Activated T-cell treated with anti-CD3 and anti-CD28 coated beads, Interleukin-2, amount 50 U/mL, for 48 hours (primary cell): ENCODE measurements at places on chromosomes 16 and 17.

- DNase-seq, result no peak
These were observed 13.5 kb upstream of the CALB2 start for GRCh38 chr16:71345031-71345430.

DNA sequence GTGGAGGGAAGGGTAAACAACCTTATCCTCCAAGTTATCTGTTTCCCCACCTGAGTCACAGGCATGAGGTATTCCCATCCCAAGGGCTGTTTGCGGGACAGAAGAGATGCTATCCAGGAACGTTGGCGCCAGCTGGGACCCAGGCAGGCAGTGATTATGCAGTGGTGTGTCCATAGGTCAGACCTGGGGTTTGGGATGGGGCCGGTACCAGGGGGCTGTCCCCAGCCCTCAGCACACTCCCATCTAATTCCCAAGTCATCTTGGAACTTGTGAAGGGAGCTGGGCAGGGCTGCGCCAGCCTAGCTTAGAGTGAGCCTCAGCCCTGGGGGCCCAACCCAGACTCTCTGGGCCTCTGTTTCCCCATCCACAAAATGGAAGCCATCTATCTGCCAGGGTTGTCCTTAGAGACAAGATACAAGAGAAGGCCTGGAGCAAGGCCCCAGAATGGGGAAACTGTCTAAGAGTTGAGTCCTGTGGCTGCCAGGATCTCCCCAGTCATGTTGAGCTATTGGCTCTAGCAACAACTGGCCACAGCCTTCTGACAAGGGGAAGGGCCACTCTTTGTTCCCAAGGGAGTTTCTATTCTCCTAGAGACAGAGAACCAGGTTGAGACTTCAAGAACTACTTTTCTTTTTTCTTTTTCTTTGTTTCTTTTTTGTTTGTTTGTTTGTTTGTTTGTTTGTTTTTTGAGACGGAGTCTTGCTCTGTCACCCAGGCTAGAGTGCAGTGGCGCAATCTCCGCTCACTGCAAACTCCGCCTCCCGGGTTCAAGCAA lies 9.8 kb upstream of the JUP start:
- DNase-seq, result no peak

DNA sequence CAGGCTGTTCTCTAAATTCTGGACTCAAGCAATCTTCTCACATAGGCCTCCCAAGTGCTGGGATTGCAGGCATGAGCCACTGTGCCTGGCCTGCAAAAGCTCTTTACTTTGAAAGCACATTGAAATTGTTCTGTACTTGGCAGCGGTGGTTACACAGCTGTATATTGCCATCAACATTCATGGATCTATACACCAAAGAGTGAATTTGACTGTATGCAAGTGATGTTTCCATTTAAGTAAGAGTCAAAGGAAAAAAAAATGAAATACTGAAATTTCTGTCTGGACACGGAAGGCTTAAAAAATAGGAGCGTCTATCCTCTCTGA lies 450.6 kb upstream of the PSMD7 start:
- DNase-seq, result no peak

GRCh38 chr16:66255647-66256046 lies 110.8 kb upstream of the CDH5 start:
- no peak for DNase-seq

DNA sequence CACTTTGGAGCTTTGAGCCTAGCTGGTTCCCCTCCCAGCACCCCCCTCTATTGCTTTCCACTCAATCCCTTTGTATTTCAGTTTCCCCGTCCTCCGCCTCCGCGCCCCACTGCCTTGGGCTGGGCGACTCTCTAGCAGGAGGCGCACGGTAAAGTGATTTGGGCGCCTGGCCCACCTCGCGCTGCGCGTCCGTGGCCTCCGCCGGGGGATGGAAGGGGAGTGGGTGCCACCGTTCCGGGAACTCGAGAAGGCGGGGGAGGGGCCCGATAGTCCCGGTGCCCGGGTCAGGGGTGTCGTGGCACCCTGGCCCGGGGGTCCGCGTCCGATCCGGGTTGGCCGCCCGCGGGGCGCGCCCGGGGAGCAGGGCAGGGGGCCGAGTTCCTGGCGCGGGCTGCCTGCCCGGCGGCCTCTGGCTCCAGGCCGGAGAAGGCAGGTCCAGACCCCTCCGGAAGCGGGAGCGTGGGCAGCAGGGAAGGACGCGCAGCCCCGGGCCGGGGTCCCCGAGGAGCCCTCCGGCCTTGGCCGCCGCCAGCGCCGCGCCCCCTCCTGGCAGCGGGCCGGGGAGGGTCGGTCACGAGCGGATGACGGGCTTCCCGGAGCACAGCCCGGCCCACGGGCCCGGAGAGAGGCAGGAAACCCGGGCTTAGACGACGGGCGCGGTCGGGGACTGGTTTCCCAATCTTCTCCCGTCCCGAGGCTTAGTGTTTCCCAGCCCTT lies 15.8 kb downstream of the MEOX1 start:
- DNase-seq, result no peak

- DNase-seq, result no peak
These were observed 23.4 kb downstream of the NGFR start for GRCh38 chr17:49518346-49519078.

- DNase-seq, result no peak
These were observed 15.4 kb upstream of the ARHGAP17 start for GRCh38 chr16:25030420-25031131.

DNA sequence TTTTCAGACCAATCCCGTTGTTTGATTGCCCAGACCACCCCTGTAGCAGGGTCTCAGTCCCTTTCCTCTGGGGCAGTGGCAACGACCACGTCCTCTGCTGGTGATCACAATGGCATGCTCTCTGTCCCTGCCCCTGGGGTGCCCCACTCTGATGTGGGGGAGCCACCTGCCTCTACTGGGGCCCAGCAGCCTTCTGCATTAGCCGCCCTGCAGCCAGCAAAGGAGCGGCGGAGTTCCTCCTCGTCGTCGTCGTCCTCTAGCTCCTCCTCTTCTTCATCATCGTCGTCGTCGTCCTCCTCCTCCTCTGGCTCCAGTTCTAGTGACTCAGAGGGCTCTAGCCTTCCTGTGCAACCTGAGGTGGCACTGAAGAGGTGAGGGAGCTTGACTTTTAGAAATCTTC lies 9.2 kb downstream of the ELOB start:
- DNase-seq, result no peak

- no peak for DNase-seq
These were observed 5.4 kb upstream of the FSCN2 start for GRCh38 chr17:81522491-81523401.

DNA sequence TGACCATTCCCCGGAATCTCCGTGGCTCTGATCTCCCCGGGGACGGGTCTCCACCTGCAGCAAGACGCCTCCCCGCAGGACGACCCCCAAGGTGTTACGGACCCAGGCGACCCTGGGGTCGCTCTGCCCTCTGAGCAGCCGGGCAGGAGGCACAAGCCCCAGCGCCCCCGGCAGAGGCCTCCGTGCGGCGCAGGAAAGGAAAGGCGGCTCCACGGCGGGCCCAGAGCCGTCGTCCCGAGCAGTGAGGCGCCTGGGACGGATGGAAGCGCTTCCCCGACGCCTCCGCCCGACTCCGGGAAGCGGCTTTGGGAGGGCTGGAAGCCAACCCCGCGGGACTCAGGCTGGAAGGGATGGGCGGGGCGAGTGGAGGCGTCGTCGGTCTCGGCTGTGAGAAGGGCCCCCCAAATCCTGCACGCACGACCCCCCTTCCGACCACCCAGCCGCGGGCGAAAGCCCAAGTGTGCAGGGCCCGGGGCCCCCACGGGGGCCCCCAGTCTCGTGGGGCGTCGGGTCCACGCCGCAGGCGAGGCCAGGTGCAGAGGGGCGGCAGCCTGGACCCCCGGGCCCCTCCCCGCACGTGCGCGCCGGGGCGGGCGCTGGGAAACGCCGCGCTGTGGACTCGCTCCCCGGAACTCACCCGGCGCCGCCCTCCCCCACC lies 32.7 kb upstream of the RPH3AL start:
- DNase-seq, result peak; percentile 31

- DNase-seq, result no peak
These were observed 6.2 kb upstream of the ZFHX3 start for GRCh38 chr16:73054125-73054484.

- DNase-seq, result no peak
These were observed 734 bp downstream of the CEP131 start for GRCh38 chr17:81221842-81222619.

DNA sequence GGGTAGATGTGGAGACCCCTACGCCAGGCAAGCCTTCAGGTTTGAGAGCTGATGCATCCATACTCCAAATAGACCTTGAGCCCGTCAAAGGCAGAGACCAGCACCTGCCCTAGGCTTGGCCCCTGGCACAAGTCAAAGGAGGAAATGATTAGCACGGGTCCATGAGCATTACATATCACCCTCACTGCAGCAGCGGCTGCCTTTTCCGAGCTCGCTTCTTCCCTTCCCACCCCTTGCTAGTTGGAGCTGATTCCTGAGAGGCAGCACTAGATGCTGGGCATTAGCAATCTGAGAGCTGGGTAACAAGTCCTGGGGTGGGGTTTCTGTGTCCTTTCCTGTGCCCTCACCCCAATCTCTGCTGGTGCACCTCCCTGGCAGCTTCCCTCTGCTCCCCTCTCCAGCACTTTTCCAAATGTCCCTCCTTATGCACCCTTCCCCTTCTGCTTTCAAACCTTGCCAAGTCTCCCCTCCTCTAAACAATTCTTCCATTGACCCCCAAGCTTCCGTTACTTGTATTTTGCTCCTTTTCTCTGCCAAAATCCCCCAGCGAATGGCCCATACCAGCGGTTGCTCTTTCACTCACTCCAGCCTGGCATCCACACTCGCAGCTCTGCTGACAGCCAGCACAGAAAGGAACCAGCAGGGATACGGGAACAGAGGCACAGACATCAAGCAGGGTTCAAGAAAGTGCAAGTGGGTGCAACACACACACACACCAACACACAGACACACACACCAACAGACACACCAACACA lies 3.0 kb downstream of the CDRT4 start:
- no peak for DNase-seq

- DNase-seq, result no peak
These were observed 239.2 kb downstream of the PRKCA start for GRCh38 chr17:66541461-66542128.

GRCh38 chr17:79627184-79627765 lies 16.4 kb upstream of the RBFOX3 start:
- DNase-seq, result no peak

DNA sequence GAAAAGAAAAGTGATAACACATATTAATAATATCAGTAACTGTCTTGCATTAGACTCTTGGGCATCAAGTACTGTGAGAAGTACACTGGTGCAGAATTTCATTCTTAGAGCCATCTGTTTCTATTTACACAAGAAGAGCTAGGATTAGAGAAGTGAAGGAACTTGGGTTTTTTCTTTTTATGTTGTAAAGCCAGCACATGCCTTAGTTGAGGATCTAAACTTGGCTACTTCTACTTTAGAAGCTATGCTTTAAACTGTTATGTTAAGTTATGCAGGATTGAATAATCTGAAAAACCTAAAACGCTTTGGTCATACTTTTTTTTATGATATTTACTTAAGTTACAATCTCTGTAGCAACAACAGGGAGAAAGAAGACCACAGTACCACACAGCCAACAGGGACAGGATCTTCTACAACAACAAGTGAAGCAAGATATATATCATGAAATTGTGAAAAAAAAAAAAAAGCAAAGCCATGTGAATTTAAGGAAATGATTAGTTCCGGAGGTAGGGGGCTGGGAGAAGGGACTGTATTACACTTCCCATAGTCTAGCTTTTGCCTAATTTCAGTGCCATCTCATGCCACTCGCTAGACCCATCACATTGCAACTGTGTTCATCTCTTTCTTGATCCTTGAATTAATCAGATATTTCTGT lies 305.1 kb upstream of the GOT2 start:
- DNase-seq, result no peak

- no peak for DNase-seq
These were observed 7.9 kb downstream of the NAT9 start for GRCh38 chr17:74768069-74768762.

- DNase-seq, result peak; percentile 44
These were observed at the start of gene HBM for GRCh38 chr16:165539-166374. HBM (plus strand) TSS chr16:165978; CDS start chr16:165998, 20 bp downstream.

- DNase-seq, result no peak
These were observed 138.7 kb downstream of the ANKFN1 start for GRCh38 chr17:56292010-56292409.

DNA sequence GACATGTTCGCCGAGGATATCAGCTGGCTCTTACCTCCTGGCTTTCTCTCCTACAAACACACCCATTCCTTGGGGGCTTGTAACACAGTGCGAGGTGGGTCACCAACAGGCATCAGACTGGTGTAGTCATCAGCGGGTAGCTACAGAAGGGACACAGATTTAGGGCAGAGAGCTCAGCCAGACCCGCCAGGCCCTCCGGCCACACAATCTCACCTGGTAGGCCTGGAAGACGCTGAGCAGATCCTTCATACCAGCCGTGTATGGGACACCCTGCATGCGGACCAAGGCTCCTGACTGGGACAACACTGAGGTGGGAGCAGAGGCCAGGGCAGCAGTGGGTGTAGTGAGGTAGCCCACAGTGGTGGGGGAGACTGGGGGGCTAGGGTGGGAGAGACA lies 5.8 kb downstream of the ESRP2 start:
- no peak for DNase-seq

- DNase-seq, result no peak
These were observed 1047.2 kb downstream of the CDH11 start for GRCh38 chr16:64074706-64075105.

DNA sequence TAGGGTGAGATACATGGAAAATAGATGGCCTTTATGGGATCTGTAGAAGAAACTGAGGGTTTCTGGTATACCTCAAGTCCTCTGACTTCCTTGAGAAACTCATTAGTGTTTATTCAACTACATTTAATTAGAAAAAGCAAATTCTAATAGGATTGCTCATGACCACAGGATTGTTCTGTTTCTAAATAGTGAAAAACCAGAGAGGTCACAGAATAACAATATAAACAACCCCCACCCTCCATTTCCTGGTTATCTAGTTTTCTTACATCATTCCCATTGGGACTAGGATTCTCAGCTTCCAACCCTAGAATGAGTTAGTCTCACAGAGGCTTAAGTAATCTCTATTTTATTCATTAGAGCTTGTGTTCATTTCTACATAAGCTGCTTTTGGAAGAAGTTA lies 30.0 kb downstream of the SF3B3 start:
- no peak for DNase-seq

- no peak for DNase-seq
These were observed 1.7 kb upstream of the RAB11FIP4 start for GRCh38 chr17:31389657-31390381.

GRCh38 chr16:54291656-54292487 lies 5.3 kb upstream of the IRX3 start:
- no peak for DNase-seq

DNA sequence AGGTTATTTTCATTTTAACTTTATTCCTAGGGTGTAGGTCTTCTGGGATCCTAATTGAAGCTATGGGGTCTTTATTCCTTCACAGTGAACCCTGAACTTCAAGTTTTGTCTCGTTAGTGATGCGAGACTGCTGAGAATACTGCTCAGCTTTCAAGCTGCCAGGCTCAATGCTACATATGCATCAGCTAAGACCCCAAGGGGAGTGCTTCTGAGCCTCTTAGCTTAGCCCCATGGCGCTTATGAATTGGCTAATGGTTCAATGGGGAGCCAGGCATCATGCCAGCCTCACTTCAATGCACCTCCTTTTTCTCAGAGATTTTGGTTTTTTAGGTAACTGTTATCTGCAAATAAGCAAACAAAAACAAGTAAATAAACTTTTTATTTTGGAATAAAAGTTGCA lies 94.1 kb upstream of the SIAH1 start:
- DNase-seq, result no peak
